ENCODE measurements at places on chromosomes 4 and X. TPM values are rescaled to one million over a fixed set of nuclear protein-coding genes. Genes with fewer than 3 reads are reported as not detected.

The SPOCK3 gene
- total RNA-seq, result 0.55 TPM

The WDR17 gene
- total RNA-seq, result 4.9 TPM

The LDB2 gene
- total RNA-seq, result 4.7 TPM

The FRAS1 gene
- 9.3 TPM for total RNA-seq

The GAGE13 gene
- not detected for total RNA-seq

The OFD1 gene
- 32.6 TPM for total RNA-seq

The NR0B1 gene
- total RNA-seq, result not detected

The ENAM gene
- total RNA-seq, result not detected

The OPHN1 gene
- total RNA-seq, result 9.5 TPM

DNA sequence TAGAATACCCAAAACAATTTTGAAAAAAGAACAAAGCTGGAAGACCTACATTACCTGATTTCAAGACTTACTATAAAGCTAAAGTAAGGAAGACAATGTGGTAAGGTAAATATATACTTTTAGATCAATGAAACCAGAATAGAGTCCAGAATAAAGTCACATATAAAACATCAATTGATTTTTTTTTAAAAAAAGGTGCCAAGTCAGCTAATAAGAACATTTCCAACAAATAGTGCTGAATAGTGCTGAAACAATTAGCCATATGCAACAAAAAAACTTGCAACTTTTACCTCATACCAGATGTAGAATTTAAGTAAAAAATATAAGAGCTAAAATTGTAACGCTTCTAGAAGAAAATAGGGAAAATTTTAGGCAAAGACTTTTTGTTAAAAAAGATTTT lies 73.0 kb upstream of the PDHA1 start:
- no peak for DNase-seq

- no peak for DNase-seq
These were observed 105.5 kb downstream of the ARHGAP10 start for GRCh38 chr4:147837435-147837834.

GRCh38 chr4:8394061-8394519 lies 46.4 kb downstream of the ACOX3 start:
- peak; percentile 50 for DNase-seq

GRCh38 chr4:152747444-152747843 lies 32.1 kb downstream of the TIGD4 start:
- no peak for DNase-seq

DNA sequence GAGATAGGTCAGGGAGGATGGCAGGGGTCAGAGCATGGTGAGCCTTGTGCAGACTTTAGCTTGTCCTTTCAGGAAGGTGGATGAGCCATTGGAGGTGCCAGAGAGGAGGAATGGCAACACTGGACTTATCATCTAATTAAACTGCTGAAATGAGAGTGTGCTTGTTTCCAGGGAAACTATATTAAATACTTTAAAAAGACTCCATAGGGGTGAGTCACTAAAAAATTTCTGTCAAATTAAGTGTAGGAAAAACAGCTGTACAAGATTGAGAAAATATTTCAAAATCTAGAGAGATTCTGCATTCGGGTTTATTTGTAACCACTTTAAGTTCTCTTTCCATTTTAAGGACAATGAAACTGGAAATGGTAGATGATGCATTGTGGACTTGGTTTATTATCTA lies 11.4 kb downstream of the FRAS1 start:
- no peak for DNase-seq

GRCh38 chr4:169414913-169415312 lies 144.2 kb upstream of the SH3RF1 start:
- DNase-seq, result no peak

DNA sequence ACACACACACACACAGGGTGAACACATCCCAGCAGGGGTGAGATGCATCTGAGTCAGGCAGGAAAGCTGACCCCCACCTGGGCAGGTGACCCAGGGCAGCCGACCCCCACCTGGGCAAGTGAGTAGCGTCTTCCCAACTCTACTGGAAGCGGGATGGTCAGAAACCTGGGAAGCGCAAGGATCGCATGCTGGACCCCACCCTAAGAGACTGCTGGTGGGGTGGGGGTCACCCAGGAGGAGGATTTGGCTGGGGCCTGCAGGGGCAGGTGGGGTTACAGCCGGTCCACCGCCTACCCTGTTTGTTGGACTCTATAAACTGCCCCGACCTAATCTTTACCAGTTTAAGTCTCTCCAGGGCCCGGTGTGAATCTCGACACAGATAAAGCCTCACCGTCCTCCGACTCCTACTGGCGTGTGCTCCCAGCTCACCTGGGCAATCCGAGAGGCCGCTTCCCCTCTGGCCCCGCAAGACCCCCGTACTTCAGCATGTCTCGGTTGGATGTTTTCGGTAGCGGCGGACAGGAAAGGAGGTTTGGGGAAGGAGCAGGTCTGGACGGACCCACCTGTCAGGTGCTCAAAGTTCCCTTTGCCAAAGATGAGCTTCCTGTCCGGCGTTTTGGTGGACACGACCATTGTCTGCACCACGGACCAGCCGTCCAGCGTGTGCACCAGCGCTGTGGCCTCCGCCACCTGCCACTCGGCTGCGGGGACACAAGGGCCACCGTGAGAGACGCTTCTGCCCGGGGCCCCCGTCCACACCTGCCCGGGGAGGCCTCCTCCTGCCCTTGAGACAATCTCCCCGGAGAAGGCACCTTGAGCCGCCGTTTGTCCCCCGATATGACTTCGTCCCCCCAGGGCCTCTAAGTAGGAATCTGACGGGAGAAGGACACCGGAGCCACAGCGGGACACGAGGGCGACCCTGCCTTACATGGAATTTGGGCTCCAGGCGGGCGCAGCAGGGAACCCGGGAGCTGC lies 2.0 kb downstream of the GTPBP6 start:
- DNase-seq, result peak; percentile 53

GRCh38 chrX:40109288-40110008 lies 11.7 kb upstream of the BCOR start:
- peak; percentile 78 for DNase-seq

DNA sequence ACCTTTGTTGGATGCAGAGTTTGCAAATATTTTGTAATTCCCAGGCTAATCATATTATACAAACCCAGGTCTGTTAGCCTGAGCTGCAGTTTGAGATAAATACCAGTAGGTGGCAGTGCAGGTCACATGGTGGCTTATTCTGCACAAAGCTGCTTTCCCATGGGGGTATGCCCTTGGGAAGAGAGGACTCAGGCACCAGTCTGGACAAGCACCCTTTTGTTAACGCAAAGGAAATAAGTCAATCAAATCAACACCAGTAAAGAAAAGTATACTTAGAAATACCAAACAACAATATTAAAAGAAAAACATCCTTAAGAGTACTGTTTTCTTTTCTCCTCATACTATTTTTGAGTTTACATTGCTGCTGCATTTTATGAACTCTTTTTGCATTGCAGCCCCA lies 389.0 kb upstream of the ZFP42 start:
- DNase-seq, result no peak

DNA sequence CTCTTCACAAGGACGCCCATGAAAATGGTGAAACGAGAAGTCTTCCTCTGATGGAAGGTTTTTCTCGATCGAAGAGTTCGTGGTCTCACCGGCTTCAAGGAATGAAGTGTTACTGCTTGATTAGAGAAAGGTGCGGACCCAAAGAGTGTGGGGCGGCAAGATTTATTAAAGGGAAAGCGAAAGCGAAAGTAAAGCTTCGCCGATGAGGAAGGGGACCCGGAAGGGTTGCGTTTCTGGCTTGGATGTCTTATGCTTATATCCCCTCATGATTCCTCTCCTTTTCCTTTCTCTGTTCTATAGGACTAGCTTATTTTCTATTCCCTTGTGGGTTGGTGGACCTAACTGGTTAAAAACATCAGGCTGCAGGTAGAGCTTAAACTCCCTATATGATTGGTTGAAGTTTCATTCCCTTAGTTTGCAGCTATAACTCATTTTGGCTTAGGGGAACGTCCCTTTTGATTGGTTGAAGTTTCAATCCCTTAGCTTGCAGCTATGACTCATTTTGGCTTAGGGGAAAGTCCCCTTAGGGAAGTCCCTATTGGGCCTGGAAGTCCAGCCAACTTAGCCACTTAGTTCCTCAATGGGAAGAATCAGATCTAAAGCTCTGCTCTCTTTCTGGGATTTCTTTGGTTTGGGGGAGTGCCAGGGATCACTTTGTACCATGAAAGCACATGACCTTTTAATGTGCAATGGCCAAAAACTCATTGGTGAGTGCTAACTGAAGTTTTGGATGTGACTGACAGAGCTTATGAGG lies 1025.0 kb upstream of the PCDH10 start:
- no peak for DNase-seq

DNA sequence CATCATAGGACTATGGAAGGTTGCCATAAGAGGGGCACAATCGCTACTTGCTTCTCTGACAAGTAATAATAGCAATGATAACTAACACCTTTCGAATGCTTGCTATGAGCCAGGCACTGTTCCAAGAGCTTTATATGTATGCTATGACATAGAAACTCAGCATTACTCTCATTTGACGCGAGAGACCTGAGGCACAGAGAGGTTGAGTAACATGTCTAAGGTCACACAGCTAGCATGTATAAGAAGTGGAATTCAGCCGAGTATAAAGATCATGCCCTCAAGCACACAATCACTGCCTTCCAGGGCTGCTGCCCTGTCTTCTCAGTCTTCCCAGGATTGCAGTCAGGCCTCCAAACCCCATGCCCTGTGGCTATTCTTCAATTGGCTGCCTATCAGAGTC lies 19.5 kb downstream of the PJA1 start:
- DNase-seq, result no peak

DNA sequence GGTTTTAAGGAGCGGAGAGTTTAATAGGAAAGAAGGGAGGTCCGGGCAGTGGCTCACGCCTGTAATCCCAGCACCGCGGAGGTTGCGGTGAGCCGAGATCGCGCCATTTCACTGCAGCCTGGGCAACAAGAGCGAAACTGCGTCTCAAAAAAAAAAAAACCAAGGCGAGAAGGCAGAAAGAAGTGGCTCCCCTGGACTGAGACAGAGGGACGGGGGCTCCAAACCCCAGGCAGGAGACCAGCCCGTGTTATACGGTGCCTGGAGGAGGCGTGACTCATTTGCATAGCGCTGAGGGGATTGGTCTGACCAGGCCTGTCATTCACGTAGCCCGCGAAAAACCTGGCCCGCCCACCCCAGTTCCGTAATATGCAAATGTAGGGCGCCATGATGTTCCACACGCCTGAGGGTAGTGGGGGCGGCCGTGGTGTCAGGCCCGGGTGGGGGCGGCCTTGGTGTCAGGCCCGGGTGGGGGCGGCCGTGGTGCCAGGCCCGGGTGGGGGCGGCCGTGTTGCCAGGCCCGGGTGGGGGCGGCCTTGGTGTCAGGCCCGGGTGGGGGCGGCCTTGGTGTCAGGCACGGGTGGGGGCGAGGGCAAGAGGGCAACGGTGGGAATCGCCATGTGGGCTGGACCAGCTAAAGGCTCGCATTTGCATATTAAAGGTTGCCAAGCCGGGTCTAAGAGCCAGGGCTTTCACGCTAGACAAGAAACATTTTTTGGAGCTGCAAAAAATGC lies 2.1 kb downstream of the PLCXD1 start:
- peak; percentile 96 for DNase-seq

DNA sequence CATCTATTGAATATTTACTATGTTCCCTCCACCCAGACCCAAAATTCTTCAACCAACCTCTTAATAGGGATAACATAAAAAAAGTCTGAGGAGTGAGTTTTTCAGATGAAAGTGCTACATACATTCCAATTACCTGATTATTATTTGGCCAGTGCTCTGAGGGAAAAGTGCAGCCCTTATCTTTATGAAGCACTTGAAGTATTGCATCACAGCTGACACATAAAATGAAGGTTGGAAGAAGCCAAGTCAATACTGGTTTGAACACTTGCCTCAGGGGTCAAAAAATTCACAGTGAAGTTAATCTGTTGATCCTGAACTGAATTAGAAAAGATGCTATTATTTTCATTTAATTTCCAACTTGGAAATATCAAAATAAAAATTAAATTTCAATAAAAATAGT lies 498.9 kb downstream of the INPP4B start:
- no peak for DNase-seq

GRCh38 chrX:21944136-21944615 lies 3.7 kb downstream of the SMS start:
- no peak for DNase-seq

GRCh38 chr4:142960126-142960525 lies 114.0 kb upstream of the INPP4B start:
- DNase-seq, result no peak

GRCh38 chr4:10535912-10536311 lies 78.7 kb upstream of the ZNF518B start:
- DNase-seq, result no peak

GRCh38 chrX:44040406-44040805 lies 67.2 kb upstream of the NDP start:
- DNase-seq, result no peak

- no peak for DNase-seq
These were observed 54.5 kb downstream of the TAF1 start for GRCh38 chrX:71420686-71421085.

DNA sequence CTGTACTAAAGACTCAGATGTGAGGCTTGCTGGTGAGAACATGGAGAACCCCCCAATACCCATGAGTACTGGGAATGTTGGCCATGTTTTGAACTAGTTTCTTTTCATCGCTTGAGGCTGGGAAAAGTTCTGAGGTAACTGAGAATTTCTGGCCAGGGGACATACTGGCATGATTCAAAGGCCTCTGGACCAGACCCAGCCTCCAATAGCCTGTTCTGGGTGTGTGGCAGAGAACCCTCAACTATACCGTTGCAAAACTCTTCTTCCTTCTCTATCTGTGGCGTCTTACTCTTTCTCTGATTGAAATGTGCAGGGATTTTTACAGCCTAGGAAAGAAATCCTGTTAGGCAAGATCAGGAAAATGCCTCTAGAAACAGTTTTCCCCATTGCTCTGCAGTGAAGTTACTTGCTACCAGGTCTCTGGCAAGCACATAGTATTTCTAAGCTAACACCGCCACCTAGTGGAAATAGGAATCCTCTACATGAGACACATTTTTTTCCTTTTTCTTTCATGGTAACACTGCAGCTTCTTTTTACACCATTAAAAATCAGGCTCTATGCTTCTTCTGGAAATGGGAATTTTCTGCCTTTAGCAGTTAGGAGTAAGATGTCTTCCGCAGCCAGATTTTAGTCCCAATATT lies 170.7 kb upstream of the ZCCHC13 start:
- DNase-seq, result no peak
